ENCODE measurements at places on chromosomes 1 and 21.

- DNase-seq = no peak
Measured at GRCh38 chr1:94798054-94798453, 22.1 kb upstream of the SLC44A3 start.

DNA sequence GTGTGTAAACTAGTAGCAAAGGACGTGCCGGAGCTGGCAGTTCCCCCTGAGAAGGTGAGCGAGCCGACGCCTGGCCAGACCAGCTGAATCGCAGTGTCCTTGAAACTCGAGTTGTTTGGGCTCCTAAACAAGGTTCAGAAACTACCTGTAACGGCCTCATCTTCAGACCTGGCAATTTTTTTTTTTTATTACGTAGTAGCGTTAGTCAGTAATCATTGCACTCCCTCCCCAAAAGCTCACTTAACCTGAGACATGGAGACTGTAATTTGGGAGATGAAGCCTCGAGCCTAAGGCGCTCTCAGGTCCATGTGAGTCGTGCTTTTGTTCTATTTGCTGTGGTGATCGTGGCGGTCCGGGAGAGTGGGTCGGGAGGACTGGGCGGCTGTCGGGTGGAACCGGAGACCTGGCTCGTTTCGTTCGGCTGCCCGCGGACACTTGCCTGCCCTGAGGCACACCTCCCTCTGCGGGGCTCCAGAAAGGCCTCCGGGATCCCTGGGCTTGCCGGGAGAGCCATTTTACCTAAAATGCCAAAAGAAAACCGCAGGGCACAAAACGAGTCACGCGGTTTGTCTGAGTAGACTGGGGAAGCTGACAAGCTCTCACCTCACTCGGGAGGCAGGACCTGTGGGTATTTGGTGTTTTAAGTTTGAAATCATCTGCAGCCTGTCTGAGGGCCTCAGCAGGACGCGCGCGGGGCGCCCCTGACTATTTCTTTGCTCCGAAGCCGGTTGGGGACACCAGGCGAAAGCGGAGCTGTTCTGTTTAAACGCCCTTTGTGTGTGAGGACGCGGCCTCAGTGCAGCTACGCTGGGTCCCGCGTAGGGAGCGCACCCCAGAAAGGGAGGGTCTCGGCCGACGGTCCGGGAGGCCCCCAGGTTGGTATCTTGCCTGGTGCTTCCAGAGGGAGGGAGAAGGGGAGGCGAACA is 722 bp downstream of the LHX8 start:
- DNase-seq = no peak

GRCh38 chr1:209155546-209155945 is 428.0 kb upstream of the CAMK1G start:
- no peak for DNase-seq

- DNase-seq = no peak
Measured at GRCh38 chr1:219726480-219727272, 113.8 kb upstream of the ZC3H11B start.

DNA sequence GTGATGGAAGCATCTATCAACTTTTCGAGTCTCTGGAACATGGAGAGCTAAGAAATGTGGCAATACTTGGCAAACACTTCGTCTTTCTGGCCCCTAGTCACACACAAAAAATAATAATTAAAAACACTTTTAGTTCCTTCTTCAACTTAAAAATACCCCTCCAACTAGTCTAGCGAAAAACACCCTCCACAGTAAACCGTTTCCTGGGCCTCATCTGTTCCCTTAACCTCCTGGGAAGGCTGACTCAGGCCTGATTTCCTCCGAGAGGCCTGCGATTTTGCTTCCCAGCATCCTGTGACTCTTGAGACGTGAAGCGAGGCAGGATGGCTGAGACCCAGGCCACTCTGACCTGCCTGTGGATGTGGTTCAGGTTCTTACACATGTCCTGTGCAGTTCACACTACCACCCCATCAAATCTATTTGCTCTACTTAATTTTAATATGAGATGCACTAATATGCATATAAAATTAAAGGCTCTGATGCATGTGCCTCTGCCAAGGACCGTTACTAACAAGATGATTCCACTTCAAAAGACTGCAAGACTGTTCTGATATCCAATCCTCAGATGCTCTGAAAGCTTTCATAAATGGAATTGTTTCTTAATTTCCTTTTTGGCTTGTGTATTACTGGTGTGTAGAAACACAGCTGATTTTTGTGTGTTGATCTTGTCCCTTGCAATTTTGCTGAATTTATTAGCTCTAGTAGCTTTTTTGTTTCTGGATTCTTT is 3.5 kb downstream of the NAV1 start:
- no peak for DNase-seq

All from NCI-H187 (cell line).